ENCODE measurements at places on chromosomes 12 and 14.

GRCh38 chr12:121233628-121234020 lies 23.7 kb downstream of the P2RX4 start:
- DNase-seq: no peak

DNA sequence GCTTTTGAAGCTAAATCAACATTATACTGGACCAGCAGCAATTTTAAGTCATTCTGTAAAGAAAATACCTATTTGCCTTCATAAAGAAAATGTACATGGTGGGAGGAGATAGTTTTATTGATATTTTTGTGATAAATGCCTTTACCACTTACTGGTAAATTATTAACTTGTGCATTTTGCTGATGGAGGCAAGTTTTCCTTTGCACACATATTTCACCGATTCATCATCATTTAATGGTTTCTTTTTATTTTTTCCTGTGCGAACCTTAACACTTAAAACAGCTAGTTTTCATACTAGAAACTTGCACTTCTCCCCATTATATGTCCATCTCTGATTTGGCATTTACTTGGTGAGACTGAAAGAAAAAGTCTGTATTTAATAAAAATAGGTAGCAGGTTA lies 239.3 kb downstream of the TRHDE start:
- no peak for DNase-seq

DNA sequence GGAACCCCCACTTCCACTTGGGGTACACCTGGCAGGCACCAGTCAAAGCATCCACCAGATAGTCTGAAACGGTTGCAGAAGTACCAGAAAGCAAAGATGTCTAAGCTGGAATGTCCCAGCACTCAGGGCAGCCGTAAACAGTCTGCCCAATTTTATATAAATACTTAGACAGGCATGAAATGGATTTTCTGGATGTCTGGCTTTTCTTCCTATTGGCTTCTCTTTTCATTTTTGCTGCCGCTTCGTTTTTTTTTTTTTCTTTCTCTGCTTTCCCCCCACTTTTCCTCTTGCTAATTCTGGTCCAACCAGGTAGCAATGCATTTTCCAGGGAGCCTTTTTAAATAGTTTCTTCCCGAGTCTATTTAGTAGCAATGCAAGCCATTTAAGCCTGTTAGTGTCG lies 167.7 kb downstream of the GCH1 start:
- DNase-seq: no peak

DNA sequence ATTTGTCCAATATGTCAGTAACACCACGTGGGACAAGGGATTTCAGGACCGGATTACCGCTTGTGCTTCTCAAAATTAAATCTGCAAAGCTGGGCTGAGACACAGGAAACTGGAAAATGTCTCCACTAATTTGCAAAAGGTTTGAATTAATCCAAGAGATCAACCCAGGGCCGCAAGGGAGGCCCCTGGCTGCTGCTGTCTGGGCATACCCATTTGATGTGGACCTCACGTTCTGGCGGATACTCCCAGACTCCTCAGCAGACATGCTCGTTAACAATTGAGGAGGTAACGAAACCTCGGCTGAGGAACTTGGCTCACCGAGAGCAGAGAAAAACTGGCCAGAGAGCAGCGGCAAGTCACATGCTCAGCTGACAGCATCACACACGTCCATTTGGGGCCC lies 180.6 kb downstream of the SLC15A4 start:
- DNase-seq: no peak

DNA sequence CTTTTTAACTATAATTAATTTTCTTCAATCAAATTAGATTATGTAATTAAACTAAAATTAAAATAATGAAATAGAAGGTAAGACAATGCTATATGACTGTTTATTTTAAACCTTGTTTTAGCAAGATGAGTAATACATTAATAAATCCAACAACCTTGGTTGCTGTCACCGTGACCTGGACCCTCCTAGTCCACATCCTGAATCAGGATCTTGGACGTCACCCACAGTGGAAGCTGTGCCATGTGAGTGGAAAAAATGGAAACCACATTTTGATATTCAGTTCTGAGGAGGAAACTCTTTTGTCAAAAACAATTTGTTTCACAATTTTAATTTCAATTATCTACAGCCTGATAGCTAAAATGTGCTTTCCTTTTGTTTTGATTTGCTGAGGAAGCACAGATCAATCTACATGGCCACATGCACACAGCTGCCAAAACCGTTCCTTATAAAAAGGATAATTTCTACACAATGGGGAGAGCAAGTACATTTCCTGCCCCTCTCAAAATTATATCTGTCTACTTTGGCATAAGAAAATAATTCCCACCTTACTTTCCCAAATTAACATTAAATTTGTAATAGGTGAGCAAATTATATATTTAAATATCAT lies 255.5 kb downstream of the RASSF9 start:
- DNase-seq: peak; percentile 15

DNA sequence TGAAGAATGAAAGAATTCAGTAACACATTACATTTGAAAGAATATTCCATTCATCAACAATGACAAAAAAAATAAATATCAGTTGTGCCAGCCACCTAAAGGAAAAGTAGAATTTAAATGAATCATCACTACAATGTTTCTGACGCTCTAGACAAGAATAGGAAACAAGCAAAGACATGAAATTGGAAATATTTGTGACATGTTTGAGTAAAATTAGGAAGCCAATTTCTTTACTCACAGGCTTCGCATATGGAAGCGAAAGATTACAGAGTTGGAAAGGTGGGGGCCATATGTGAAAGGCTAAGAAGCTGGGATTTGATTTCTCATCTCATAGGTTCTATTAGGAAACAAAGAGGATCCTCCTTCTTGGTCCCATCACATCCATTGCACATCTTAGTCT lies 279.0 kb downstream of the IPO8 start:
- no peak for DNase-seq

- peak; percentile 93 for DNase-seq
Measured at GRCh38 chr14:99968191-99968920, 96.9 kb upstream of the EVL start.
